Colonic mucosa (tissue), 4 donors: ENCODE measurements at places on chromosomes 1 and 21.

GRCh38 chr1:18384471-18384870, 96.3 kb upstream of the KLHDC7A start:
- DNase-seq, result no peak

DNA sequence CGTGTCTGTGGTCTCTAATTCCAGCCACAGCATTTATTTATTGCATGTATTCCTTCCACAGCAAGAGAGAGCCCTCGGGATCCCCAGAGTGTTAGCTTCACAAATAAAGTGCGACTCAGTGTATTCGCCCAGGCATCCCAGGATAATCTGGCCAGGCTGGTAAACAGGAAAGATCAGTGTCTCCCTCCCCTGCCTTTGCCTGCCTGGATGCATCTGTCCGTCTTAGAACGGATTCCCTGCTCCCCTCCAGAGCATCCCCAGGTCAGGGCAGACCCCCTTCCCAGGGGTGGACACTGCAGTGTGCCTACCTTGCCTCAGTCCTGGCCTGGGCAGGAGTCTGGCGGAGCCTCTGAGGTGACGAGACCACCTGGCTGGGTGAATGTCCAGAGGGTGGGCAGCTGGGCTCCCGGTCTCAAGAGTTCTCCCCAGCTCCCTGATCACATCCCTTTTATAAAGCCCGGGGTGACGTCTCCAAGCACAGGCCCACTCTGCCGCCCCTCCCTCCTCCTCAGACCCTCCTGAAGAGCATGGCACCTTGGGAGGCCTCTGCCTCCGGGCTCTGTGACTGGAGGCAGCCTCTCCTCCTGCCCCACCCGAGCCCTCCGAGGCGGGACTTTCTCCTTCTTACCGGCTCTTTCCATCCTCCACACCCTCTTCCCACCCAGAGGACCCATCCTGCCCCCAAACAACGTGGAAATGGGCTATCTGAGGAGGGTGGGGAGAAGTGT, at the start of gene KISS1:
Gene KISS1, minus strand, starts transcription at position 424 of the 728 bp plus-strand sequence. CDS start 3,615 bp downstream, outside the sequence.
- no peak for DNase-seq

- DNase-seq, result no peak
Observed at GRCh38 chr1:56922070-56922469, 43.7 kb downstream of the C8B start.

GRCh38 chr1:49213301-49213700, 436.6 kb upstream of the BEND5 start:
- no peak for DNase-seq

- no peak for DNase-seq
Observed at GRCh38 chr1:154775621-154776605, 94.2 kb downstream of the KCNN3 start.

- no peak for DNase-seq
Observed at GRCh38 chr1:185241127-185241526, 75.9 kb downstream of the IVNS1ABP start.

DNA sequence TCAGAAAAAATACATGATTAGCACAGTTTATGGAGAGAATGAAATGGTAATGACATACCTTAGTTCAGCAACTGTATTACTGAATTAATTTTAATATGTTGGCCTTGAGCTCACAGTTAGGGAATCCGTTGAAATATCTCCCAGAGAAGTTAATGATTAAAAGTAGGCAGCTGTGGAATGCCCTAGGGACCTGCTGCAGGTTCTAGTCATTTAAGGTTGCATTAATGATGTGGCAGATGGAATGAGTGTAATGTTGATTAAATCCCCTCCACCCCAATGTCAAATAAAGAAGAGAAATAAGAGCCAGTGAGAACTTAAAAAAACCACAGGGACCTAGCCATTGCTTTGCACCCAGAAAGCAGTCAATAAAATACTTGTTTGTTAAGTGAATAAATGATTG, 40.3 kb upstream of the TRIM45 start:
- DNase-seq, result no peak

GRCh38 chr1:90074970-90075391, 80.1 kb downstream of the ZNF326 start:
- no peak for DNase-seq

DNA sequence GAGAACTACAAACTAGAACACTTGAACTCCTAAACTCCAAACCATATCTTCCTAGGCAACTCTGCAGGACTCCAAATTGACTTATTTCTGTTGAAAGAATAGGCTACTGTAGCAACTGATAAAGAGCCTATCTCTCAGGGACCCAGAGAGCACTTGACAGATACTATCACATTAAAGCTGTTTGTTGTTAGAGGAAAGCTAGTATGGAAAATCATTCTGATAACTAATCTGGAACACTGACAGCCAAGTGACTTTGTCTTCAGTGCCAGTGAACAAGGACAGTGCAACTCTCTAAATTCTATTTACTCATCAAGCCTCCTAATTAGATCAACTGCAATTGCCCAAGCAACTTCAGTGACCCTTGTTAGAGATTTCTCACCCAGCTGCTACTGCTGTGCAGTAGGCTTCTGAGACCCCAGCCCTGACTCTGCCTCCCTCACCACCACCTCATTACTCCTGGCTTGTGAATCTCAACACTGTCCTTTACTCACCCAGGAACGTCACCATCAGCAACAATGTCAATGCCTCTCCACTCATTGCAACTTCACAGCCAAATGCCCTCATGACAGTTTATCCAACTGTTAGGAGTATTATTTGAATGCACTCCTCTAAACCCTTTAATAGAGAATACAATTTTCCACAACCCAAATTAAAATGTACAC, 7.4 kb upstream of the RGS13 start:
- DNase-seq, result no peak

DNA sequence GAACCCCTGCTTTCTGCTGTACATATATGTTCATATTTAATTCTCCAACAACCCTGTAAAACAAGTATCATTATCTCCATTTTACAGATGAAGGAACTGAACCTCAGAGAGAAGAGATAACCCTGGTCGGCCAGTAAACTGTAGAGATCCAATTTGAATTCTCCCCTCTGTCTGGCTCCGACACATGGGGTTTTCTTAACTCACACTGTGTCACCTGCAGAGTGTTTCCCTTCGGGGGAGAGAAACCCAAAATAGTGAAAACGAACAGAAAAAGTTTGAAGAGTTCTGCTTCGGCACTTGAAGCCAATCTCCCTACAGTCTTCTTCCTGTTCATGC, 17.4 kb upstream of the BCAR3 start:
- no peak for DNase-seq

- no peak for DNase-seq
Observed at GRCh38 chr1:3750741-3751140, 1.5 kb upstream of the CCDC27 start.

GRCh38 chr1:84403347-84403746, 5.1 kb downstream of the DNASE2B start:
- DNase-seq, result no peak

GRCh38 chr1:27527890-27528817, 38.2 kb upstream of the WASF2 start:
- DNase-seq, result peak; percentile 87

DNA sequence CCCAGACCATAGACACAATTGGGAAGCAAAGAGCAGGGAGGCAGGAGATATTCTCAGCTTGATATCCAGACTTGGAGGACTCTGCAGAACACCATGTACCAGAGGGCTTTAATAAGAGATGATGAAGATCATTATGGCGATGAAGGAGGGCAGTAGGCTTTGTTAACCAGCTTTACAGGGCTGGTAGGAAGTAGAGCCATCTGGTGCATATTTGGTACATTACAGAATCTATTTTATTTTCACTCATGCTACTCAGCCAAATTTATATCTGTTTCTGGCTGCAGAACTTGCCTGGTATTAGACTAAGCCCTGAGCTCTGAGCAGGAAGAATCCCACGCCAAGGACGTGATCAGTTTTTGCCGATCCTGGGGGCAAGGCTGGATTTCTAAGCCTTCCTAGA, 61.8 kb upstream of the SYT6 start:
- no peak for DNase-seq

- no peak for DNase-seq
Observed at GRCh38 chr1:171833091-171833825, 8.0 kb upstream of the DNM3 start.

GRCh38 chr1:33443705-33444180, 12.8 kb upstream of the PHC2 start:
- DNase-seq, result no peak

GRCh38 chr1:80498673-80499072, 1302.1 kb upstream of the ADGRL2 start:
- DNase-seq, result no peak

DNA sequence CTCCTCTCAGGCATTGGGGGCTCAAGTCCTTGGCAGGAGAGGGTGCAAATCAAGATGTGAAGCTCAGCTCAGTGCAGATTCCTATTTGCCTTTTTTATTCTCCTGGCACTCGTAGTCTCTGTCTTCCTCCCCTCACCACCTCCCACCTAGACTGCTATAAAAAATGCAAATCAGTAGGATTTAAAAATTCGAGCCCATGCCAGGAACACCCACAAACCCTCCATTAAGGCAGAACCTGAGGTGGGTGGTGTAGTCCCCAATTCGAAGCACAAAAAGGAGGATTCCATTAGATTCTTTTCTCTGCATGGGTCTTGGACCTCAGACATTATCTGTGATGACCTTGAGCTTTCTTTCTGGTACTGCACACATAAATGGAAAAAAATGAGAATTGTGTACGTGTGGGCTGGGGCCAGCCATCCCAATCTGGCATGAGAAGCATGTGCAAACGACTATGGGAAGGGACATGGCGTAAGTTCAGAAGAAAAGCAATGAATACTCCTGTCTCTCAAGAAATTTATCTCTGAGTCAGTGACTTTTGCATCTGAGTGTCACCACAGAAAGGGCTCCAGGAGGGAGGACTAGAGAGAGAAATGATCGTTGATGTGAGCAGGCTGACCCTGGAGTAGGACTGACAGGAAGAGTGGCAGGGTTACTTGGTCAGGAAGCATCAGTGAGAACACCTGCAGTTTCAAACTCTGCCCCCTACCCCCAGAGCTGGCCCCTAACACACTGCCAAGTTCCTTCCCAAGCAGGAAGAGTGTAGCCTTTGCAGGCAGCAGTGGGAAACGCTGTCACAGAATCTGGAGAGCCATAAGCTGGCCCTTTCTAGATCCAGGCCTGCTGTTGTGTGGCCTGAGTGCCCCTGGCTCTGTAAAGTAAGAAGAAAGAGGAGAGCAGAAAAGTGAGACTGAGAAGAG, 1.7 kb downstream of the INKA2 start:
- DNase-seq, result no peak

- no peak for DNase-seq
Observed at GRCh38 chr1:237953238-237953637, 62.5 kb upstream of the ZP4 start.

DNA sequence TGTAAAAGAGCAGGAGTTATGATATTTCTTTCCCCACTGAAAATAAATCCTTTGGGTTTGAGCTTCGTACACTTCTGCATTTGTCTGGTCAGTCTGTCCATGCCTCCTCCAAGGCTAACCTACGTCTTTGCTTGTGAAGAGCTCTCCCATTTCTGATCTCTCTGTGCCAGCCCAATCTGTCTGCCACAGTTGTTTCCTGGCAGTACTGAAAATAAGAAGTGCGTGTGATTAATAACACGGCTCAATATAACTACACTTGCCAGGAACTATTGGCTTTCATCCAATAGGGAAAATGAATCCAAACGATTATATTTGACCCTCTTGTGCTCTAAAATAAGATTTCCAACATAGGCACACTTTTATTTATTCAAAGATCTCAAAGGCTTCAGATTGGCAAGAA, 19.2 kb upstream of the COL24A1 start:
- no peak for DNase-seq

GRCh38 chr21:41926807-41927171, 27.0 kb downstream of the C2CD2 start:
- DNase-seq, result no peak

GRCh38 chr1:39170731-39171667, 33.5 kb upstream of the MACF1 start:
- DNase-seq, result no peak

- DNase-seq, result no peak
Observed at GRCh38 chr1:55012661-55013060, 13.9 kb downstream of the BSND start.

DNA sequence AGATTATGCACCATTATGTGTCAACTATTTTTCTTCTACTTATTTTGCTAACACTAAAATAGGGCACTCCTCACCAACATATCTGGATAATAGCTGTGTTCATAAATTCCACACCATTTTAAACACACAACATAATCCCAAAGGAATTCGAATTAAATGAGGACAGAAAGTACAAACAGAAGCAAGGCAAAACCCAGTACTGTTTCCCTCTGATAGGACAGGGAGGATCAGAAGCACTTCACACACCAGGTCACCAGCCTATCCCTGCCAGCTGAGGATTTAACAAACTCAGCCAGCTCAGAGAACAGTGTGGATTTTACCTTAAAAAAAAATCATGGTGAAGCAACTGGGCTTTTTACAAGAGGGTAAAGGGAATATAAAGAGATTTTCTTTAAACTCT, 20.0 kb downstream of the CRYZ start:
- DNase-seq, result no peak

- DNase-seq, result no peak
Observed at GRCh38 chr21:45788637-45789506, 145.3 kb downstream of the PCBP3 start.

- DNase-seq, result no peak
Observed at GRCh38 chr1:229710746-229711145, 84.7 kb downstream of the URB2 start.

GRCh38 chr21:46264046-46264689, 21.2 kb downstream of the MCM3AP start:
- no peak for DNase-seq

DNA sequence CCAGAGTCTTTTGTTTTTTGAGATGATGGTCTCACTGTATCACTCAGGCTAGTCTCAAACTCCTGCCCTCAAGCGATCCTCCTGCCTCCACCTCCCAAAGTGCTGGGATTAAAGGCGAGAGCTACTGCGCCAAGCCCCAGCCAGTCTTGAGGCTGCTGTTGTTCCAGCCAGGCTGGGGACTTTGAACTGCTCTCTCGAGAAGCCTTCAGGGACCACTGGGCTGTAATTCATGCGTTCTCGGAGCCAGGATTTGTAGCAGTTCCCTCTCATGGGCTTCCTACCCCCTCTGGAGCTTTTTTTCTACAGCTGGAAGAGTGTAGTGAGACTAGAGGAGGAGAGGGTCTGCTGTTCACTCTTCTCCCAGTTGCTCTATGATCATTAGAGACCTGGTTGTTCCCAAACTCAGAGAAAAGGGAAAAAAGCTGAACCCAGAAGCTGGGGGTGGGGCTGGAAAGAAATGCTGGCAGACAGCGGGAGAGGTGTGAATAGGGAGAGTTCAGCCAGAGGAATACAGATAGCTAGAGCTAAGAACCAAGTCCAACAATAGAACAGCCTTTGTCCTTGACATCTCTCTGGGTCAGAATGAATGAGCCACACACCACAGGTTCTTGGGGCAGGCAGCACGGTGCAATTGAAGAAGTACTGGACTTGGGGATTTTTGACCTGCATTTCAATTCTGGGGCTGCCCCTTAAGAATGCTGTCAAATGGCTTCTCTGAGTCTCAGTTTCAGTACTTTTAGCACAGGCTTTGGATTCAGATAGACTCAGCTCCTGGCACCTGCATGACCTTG, 13.2 kb upstream of the SLC41A1 start:
- no peak for DNase-seq
